Stimulated activated CD4-positive, alpha-beta T cell treated with anti-CD3 and anti-CD28 coated beads, Interleukin-1b, Interleukin-23, amount 100 ng/mL, for 24 hours (primary cell): ENCODE measurements at places on chromosomes 2 and 18.
A peak's percentile ranks its signal among the peaks of the same experiment; 100 is the strongest.

- DNase-seq: no peak
These were observed 96.1 kb upstream of the LMAN1 start for GRCh38 chr18:59454909-59455727.

GRCh38 chr2:146123256-146123655, 1603.3 kb upstream of the ZEB2 start:
- DNase-seq: no peak

GRCh38 chr18:24397131-24397693, 412 bp downstream of the OSBPL1A start:
- DNase-seq: no peak

GRCh38 chr2:176482107-176482506, 212.9 kb downstream of the MTX2 start:
- no peak for DNase-seq

GRCh38 chr2:30583204-30583749, 136.2 kb downstream of the LCLAT1 start:
- DNase-seq: no peak

DNA sequence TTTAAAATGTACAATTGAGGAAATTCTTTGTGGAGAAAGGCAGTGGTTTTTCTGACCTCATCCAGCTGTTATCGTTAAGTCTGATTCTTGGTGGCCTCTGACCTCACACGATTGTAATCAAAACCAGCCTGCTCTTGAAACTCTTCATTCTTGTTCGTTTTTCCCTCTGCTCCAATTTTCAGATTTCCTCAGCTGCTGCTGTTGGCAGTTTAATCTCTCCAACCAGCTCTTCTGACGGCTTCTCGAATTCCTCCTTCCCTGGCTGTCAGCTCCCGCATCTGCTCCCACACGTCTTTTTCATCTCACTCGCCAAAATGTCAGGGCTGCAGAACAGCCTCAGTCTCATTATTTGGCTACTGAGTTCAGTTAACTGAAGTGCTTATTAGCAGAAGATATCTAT, 136.1 kb downstream of the DCDC2C start:
- DNase-seq: no peak

- no peak for DNase-seq
These were observed 48.6 kb downstream of the NRP2 start for GRCh38 chr2:205730701-205731582.

- DNase-seq: no peak
These were observed 130.9 kb downstream of the UXS1 start for GRCh38 chr2:106063181-106063580.

DNA sequence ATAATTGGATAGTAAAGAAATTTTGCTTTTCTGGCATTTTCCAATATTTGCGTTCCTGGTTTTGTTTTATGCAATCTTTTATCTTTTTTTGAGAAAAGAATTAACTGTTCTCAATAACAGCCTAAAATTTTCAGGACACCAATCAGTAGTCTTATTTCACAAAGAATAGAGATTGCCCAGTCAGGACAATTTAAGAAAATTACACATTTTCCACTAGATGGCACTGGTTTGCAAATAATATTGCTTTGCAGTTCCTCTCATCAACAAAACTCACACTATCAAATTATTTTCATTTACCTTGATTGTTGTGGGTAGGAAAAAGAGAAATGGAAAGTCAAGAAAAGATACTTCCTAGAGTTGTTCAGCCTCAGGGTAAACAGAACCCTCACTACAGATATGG, 2.4 kb upstream of the RBM45 start:
- DNase-seq: no peak

GRCh38 chr2:63962186-63962585, 57.0 kb downstream of the VPS54 start:
- no peak for DNase-seq

GRCh38 chr2:158043181-158043948, 58.3 kb upstream of the UPP2 start:
- DNase-seq: no peak

- no peak for DNase-seq
These were observed 410.8 kb upstream of the POU3F3 start for GRCh38 chr2:104443145-104443544.

GRCh38 chr2:29398384-29399237, 283.4 kb downstream of the CLIP4 start:
- DNase-seq: no peak

- DNase-seq: no peak
These were observed 95.8 kb upstream of the FOSL2 start for GRCh38 chr2:28296904-28297303.

DNA sequence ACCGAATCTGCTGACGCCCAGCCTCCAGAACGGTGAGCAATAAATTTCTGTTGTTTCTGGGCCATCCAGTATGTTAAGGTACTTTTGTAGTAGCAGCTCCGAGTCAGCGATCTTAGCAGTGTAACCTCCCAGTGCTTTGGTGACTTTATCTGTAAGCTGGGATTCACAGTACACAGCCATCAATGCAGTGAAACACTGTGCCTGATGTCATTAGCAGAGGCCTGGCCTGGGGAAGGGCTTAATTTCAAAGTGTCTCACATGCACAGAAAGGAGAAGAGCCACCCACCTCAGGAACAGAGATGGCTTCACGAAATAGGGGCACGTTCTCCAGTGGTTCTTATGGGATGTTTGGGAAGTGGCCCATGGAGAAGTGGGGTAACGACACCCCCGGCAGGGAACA, 281.2 kb downstream of the PHLPP1 start:
- no peak for DNase-seq

GRCh38 chr2:222982010-222982908, 69.7 kb upstream of the KCNE4 start:
- DNase-seq: no peak

GRCh38 chr18:61967252-61967891, 74.6 kb upstream of the RNF152 start:
- no peak for DNase-seq

DNA sequence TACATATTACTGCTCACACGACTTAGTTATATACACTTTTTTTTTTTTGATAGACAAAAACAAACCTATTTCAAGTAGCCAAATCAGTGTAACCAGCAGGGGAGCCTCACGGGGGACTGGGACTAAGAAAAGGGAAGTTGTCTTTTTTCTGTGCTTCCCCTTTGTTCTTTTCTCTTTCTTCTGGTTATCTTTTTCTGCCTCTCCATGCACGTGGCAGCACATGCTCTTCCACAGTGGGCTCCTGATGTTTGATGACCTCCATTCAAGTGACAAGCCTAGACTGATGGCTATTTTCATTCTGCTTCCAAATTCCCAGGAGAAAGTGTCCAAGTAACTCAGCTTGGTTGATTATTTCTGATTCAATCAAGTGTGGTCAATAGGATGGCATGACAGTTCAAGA, 98.2 kb upstream of the STK39 start:
- DNase-seq: no peak

DNA sequence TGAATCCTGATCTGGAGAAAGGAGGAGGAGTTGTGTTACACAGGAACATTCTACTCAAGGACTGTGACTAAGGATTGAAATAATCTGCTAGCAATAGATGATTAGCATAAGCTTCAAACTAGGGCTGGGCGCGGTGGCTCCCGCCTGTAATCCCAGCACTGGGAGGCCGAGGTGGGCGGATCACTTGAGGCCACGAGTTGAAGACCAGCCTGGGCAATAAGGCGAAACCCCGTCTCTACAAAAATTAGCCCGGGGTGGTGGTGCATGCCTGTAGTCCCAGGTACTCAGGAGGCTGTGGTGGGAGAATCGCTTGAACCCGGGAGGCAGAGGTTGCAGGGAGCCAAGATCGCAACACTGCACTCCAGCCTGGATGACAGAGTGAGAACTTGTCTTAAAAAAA, 1.5 kb downstream of the TRMT61B start:
- no peak for DNase-seq

DNA sequence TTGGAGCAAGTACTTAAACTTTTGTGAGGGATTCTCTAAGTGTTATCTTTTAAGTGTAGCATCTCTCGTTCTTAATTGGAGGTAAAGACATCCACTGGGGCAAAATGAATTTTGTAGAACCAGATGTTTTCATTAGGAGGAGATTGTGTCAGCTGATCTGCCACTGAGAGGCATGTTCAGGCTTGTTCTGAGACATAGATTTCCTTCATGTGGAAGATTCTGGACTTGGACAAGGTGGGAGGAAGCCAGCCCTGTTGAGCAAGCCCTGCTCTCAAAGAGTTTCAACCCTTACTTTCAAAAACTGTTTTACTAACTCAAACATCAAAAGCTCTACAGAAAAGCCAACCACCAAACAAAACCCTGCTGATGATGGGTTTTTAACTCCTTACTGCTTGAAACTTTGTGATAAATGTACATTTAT, 6.5 kb downstream of the MAP4K4 start:
- DNase-seq: no peak

- DNase-seq: no peak
These were observed 278.8 kb upstream of the CELF4 start for GRCh38 chr18:37844209-37844970.

DNA sequence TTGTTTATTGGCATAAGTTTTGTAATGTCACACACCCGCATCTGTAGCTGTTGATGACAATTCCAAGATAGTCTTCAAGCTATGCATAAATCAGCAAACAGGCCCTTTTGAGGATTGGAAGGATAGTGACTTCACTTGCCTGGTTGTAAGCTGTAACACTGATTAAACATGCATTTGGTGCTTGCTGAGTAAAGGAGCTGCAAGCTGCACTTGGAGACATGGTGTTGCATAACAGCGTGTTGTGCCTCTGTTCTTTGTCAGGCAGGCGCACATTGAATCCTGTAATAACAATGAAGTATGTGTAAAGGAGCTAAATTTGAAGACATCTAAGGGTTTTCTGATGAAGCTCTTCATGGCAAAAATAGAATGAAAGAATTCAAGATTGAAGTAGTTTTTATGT, 68.7 kb upstream of the TTC27 start:
- DNase-seq: no peak

DNA sequence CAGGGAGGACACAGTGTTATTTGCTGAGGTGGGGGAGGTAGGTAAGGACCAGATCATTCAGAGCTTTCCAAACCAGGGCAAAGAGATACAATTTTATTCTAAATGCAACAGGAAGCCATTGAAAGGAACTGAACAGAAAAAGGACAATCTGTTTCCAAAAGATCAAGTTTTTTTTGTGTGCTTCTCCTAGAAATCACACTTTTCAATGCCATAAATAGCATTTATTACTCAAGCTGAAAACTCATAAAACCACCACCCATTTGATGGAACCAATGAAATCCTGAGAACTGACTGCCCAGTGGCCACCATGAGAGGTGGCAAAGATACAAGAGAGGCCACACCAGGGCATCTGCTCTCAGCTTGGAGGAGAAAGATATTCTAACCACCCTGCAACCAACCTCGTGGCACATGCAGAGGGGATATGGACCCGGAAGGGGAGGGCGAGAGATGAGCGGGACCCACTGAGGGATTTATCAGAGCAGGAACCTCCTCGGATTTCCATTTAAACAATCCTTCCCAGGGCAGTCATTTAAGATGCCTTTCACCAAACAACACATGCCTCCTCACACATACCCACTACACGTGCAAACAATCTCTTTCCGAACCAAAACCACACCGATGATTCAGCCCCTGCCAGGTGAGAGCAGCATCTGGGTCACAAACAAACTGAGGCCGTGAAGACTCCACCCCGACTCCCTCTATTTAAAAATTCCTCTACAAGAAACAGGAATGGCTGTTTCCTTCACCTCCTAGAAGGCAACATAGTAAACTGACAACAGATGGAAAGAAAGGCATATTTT, 8.8 kb downstream of the CYB5A start:
- no peak for DNase-seq

GRCh38 chr18:46413684-46414083, 243.3 kb downstream of the LOXHD1 start:
- no peak for DNase-seq

GRCh38 chr18:4172196-4173100, 282.7 kb downstream of the DLGAP1 start:
- no peak for DNase-seq

GRCh38 chr18:64791236-64791635, 642.3 kb upstream of the LINC00305 start:
- no peak for DNase-seq

- no peak for DNase-seq
These were observed 20.4 kb upstream of the PDCL3 start for GRCh38 chr2:100542418-100542817.

- no peak for DNase-seq
These were observed 328.7 kb upstream of the SALL3 start for GRCh38 chr18:78650926-78651325.

GRCh38 chr2:118882693-118883336, 35.4 kb upstream of the EN1 start:
- DNase-seq: peak; percentile 26
